ENCODE measurements at places on chromosomes 12 and 14.

DNA sequence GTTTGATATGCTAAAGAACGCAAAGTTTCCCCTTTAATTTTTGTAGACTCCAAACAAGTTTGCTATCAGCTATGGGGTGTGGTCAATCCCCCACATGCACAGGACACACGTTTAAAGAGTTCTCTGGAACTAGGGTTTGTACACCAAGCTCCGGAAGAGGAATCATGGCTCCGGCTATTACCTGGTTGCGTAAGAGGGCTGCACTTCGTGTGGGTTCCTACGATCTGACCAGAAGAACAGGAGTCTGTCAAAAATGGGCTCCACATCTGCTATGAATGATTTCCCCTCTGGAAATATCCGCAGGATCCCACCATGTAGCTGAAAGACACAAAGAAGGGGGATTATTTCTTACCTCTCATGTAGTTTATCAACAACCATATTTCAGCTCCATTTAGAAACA, 22.0 kb downstream of the EGLN3 start:
- DNase-seq = no peak

DNA sequence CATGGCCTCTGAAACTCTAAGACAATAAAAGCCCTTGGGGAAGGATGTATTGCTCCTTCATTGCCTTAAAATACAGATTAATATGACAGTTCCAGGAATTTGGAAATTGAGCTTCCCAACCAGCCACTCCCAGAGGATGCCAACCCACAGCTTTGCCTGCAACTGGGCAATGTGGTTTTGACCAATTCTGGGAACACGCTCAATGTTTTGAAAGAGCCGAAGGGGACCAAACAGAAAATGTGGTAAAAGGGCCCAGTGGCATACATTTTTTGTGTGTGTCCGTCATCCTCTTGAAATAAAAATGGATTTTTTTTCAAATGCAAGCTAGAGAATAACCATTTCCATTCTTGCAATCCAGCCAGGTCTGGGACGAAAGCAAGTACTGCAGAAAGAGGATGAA, 88.3 kb upstream of the PLEKHG7 start:
- DNase-seq = no peak

DNA sequence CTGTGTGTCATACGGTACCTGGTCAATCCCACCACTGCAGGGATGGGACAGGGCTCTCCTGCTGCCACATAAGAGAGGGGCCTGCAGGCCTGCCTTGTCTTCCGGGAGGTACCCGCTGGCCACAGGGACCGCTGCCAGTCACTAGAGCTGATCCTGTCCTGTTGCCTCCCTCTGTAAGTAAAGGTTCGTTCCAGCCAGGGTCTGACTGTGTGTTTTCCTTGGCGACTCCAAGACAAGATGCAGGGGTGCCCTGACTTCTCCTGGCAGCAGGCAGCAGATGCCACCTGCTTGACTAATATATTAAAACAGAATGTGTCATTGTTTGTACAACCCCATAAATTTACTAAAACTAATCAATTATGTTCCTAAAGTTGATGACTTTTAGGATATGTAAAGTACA, 41.5 kb upstream of the ASPG start:
- DNase-seq = no peak

DNA sequence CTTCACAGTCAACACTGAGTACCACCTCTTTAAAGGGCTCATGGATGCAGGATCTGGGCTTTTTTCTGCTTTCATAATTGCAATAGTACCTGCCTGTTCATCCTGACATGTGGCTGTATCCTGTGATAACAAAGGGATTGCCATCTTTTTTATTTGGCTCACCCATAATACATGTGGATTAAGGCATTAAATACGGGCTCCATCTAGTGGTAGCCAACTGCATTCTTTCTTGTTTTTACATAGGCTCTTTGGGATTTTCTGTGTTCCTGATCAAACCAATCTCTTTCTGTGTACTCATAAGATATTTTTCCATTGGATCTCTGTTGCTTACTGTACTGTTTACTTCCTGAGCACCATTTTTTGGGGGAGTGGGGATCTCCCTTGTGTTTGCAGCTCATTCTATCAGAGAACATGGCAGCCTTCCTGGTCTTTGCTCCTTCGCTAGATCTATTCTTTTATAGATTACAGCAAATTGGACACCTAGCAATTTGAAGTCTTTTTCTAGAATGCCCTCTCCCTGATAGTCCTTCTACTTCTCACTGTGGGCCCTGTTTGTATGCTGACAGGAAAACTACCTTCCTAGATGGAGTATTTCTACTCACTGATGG, 723.4 kb upstream of the MDGA2 start:
- DNase-seq = no peak

GRCh38 chr12:65139389-65139788, 18.3 kb upstream of the WIF1 start:
- DNase-seq = no peak

DNA sequence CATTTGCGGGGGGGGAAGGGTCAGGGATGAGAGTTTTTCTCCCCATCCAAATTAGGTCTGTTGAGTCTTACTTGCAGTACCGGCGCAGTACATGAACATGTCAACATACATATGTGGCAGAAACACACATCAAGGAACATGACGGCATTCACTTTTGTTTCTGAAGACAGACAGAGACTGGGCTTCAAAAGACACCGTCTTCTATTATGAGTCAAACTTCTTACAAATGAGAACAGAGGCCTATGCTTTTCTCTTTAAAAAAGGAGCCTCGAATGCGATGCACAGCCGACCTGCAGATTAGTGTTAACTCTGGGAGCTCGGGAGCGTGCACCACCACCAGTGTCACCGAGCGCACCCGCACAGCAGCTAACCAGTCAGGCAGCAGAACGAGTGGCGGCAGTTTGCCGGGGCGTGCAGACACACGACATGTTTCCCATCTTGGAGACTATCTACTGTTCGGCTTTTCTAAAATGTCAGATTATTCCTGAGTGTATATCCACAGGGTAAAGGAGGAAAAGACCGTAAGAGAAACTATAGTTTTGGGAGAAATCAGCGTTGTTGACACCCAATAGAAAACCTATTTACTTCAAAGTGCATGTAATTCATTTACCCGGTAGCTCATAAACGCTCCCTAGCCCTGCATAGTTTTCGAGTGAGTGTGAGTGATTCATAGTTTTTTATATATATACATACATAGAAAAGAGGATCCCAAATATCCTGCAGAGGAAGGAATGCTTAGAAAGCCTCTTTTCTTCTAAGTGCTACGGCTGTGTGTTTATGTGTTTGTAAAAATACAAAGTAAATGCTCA, 33.0 kb downstream of the UBR7 start:
- no peak for DNase-seq

- DNase-seq = no peak
These were observed 119.2 kb downstream of the PELI2 start for GRCh38 chr14:56237398-56237797.

DNA sequence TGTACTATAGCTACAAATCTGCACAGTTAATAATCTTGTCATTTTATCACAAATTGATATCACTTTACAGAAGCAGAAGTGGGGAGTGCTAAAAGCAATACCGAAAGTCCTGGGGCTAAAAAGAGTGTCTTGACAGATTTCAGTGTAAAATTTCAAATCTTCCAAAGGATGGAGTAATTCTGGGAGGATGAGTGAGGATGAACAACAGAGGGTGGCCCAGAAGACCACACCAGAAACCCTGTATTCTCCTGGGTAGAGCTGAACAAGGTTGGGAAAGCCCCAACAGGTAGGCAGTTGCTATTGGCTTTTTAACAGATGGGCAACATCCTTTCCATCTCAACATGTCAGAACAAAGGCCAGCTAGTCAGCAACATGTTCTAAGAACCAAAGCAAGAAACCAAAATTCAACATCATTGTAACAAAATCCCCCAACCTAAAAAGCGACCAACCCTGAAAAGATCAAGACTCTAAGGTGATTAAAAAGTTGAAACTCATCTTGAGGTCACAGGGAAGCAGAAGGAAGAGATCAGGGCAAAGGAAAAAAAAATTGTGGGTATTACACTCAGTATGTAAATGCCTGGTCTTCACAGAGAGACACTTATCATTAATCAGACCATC, 38.8 kb downstream of the CBX5 start:
- no peak for DNase-seq

- DNase-seq = no peak
These were observed 1.4 kb upstream of the PTPRQ start for GRCh38 chr12:80442426-80443222.

DNA sequence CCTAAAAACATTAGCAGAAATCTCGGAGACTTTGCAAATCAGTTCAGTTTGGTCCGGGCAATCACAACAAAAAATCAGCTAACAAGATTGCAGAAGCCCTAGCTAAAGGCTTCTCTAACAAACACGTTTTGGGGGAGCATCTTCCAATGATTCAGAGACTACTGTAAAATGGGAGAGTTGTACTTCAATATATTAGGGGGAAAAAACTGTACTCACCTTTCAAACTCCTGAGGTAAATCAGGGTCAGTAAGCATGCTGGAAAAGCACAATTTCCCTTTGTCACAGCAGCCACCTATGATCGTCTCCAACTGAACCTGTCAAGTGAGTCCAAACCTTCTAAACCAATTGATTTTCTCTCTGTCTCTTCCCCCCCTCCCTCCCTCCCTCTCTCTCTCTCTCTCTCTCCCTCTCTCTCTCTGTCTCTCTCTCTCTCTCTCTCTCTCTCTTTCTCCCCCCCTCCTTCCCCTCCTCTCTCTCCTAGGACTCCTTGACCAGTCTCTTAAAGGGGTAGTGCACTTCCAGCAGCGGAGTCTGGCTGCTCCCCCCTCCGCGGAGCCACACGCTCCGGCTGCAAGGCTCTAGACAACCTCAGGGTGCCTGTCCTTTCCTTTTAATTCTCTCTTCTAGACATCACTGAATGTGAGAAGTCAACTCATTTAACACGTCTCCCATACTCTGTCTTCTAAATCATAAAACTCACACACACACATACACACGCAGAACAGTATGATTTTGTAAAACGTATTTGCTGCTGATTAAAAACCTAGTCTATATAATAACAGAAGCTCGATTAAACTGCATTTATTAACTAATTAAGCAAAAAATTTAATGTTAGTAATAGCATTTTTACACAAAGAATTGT, at the start of gene SOX5:
TSS of gene SOX5 (minus strand) at position 323 of the 862 bp plus-strand sequence. CDS start at position 254, 69 bp downstream.
- DNase-seq = no peak

DNA sequence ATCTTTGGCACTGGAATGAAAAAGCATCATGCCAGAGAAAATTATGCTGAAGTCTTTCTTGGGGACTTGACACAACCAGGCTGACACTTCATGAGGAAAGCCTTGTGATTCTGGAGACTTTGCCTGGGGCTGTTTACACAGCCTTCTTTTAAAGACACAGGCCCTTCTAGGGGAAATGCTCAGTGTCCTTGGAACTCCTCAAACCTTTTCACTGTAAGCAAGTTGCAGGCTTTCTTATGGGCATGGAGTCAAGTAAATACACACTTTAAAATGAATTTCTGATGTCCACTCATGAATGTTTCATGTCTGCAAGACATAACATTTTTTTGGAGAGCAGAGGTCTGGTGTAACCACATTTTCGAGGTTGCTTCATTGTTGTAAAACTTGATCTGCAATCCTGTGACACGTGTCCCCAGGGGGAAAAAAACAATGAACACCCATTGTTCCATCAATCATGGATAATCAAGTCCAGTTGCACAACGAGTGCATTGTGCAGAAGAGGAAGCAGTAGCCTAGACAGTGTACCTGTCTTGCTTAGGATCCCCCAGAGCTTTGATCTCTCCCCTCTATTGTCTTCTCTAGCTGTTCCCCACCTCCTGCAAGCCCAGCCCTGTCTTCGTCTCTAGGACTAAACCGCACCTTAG, 155.1 kb upstream of the PRICKLE1 start:
- no peak for DNase-seq

DNA sequence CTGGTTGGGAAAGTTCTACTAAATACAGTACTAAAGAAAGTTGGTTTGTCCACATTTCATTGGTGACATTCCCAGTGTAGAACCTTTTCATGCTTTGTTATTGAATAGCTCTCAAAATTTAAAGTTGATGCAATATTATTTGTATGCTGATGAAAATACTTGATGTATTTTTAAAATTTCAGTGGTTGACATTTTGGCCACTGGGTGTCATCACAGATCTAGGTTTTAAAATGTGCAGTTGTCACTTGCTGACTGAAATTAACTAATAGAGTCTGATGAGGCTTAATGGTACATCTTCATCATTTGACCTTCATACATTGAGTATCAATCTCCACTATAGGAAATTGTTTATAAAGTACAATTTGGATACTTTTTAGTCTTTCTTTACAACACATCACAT, 37.1 kb downstream of the CMAS start:
- no peak for DNase-seq

DNA sequence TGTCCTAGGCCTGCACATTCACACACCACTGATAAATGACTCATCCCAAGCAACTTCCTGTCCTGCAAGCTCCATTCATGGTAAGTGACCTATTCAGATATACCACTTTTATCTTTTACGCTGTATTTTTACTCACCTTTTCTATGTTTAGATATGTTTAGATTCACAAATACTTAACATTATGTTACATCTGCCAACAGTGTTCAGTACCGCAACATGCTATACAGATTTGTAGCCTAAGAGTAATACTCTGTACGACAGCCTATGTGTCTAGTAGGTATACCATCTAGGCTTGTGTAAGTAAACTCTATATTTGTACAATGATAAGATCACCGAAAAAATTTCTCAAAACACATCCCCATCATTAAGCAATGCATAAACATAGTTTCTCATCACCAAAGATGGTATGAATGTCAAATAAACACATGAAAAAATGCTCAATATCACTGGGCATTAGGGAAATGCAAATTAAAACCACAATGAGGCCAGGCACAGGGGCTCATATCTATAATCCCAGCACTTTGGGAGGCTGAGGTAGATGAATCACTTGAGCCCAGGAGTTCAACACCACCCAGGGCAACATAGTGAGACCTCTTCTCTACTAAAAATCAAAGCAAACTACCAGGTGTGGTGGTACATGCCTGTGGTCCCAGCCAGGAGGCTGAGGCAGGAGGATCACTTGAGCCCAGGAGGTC, 20.7 kb downstream of the ATXN2 start:
- no peak for DNase-seq

DNA sequence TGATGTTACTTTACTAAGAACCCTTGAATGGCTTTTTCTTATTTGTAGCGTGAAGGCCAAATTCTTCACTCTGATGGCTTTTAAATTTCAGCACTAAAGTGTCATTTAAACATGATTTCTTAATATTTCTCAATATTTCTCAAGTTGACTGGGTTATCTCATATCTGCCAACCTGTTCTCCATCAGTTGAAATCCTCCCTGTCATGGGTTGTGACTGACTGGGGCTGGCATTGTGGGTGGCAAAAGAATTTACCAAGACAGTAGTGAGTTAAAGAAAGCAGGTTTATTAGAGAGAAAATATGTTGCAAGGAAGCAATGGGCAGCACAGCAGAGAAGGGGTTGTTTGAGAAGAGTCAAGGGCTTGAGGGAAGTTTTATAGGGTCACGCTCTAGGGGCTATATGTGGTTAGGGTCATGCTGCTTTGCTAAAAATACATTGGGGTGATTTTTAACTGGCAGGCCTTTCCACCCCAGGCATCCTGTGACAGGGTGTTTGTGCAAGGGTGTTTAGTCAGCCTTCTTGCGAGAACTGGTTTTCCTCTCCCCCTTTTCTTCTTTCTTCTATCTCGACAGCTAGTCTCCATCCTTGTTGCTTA, 232.8 kb upstream of the SEL1L start:
- DNase-seq = no peak

Measured in stimulated activated CD8-positive, alpha-beta memory T cell treated with anti-CD3 and anti-CD28 coated beads, Interleukin-15, amount 100 ng/mL, for 4 hours (primary cell).